ENCODE measurements at places on chromosomes 6 and 20. TPM values are rescaled to one million over a fixed set of nuclear protein-coding genes. Genes with fewer than 3 reads are reported as not detected.

GRCh38 chr6:168783720-168784119 lies 342.7 kb downstream of the SMOC2 start:
- DNase-seq = no peak

The UNC93A gene
- total RNA-seq = not detected

The TFAP2C gene
- total RNA-seq = 1.6 TPM

The SLC12A5 gene
- not detected for total RNA-seq

- no peak for DNase-seq
Measured at GRCh38 chr6:155383913-155384312, 69.6 kb upstream of the TFB1M start.

The HLA-DRB5 gene
- 15.6 TPM for total RNA-seq

GRCh38 chr20:20452254-20452676 lies 84.4 kb downstream of the INSM1 start:
- peak; percentile 39 for DNase-seq

The MAP7 gene
- 82.7 TPM for total RNA-seq

GRCh38 chr20:3670511-3670910 lies 7.3 kb upstream of the GFRA4 start:
- no peak for DNase-seq

The ABT1 gene
- total RNA-seq = 12.7 TPM

- DNase-seq = no peak
Measured at GRCh38 chr20:19968466-19969073, 48.6 kb upstream of the NAA20 start.

The TGM3 gene
- 0.36 TPM for total RNA-seq

DNA sequence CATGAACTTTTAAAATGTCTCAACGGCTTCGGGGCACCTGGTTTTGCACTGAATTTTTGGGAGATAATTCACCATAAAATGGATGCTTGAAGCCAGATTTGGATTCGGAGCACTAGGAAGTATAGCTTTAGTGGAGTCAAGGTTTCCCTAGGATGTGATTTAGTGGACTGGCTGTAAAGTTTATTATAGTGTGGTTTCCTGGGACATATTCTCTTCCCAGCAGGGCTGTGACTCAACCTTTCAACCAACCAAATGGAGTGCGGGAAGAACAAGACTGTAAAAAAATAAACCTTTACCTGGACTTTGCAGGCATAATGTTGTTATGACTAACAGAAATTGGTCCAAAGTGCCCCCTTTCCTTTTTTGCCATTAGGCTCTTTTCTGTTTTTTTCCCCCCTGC lies 327.4 kb upstream of the MAN1A1 start:
- DNase-seq = no peak

DNA sequence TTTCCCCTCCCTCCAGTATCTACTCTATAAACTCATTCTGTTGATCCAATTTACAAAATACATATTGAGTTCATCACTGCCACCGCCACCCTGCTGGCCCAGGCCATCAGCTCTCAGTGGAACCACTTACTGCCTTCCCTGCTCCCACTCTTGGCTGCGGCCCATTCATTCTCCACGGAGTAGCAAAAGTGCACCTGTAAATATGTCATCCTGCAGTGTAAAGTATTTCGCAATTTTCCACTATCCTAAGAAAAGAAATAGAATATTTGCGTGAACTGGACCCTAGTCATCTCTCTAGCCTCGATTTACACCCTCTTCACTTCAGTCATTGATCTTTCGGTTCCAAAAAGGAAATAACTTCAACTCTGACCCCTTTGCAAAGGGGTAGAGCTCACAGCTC lies 258.3 kb upstream of the TFAP2D start:
- no peak for DNase-seq

DNA sequence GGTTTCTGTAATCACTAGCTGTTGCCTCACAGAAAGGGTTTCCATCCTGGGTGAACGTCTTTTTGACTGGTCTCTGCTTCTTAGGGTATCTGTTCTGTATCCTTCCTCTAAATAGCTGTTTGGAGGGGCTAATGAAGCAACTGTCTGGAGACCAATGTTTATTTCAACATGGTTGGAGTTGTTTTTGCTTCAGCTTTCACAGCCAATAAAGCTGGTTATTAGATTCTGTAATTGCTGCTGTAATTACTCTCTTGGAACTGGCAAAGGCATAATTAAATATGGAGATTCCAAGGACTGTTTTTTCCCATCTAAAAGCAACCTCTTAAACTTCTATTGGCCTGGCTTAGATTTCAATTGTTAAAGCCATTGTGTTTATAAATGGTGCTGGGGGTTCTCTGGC lies 31.9 kb downstream of the CHMP4B start:
- no peak for DNase-seq

- no peak for DNase-seq
Measured at GRCh38 chr20:35762461-35762860, 9.4 kb upstream of the PHF20 start.

DNA sequence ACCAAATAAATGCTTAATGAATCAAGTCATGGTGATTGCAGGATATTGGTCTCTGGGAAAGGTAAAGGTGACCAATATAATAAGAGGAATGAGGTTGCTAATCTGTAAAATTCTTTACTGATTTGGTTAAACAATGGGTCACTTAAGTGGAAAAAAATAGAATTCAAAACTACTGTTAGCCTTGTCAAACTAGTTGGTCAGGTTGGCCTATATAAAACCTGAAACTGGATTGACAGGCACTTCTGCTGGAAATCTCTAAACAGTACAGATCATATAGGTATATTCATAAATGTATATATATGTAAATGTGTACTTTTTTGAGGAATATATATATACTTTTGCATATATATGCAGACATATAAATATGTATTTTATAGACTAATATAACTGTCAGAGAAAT lies 19.7 kb downstream of the PLCB4 start:
- DNase-seq = no peak

The AVP gene
- total RNA-seq = not detected

The ENPP1 gene
- 19.9 TPM for total RNA-seq
